ENCODE measurements at places on chromosomes 12 and 14.

DNA sequence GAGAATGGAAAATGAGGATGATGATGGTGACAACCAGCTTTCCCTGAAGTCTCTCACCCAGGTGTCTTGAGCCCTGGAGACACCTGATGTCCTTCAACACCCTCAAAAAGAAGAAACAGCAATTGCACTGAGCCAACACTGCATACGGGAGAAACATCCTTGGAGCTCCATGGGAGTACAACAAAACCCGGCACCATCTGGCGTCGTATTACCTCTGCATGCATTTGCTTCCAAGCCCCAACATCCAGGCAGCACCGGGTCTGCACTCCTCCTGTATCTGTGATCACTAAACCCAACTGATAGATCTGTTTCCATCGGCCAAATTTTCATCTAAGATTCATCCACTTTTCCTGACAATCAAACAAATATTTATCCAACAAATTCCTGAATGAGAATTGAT, 249.9 kb downstream of the DPF3 start:
- no peak for DNase-seq

DNA sequence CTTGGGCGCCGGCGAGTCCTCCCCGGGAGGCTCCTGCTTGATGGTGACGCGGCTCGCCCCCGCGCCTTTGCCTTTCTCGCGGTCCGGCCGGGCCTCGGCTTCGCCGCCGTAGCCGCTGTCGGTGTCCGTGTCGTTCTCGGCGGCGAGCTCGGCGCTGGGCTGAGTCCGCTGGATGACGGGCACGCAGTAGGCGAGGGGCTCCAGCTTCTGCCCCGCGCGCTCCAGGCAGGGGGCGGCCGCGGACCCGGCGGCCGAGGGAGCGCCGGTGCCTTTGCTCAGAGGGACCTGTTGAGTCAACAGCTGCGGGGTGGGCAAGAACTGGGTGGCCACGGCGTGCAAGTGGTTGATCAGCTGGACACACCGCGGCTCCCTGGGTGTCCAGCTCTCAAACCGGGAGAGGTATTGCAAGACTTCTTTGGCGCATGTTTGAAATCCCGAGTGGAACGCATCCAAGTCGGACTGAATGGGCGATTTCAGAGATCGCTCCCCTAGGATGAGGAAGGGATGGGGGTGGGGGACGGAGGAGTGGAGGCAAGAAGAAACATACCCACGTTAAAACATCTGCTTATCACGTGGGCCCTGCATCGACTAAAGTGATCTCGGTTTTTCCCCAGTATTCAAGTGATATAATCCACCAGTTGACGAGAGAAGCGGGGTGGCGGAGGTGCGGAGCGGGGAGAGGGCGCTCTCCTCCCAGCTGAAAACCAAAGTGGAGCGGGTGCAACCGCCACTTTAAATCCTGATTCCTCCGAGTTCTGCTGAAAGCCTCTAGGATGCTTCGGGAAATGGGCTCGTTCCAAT, 2.0 kb downstream of the BHLHE41 start:
- DNase-seq: no peak

DNA sequence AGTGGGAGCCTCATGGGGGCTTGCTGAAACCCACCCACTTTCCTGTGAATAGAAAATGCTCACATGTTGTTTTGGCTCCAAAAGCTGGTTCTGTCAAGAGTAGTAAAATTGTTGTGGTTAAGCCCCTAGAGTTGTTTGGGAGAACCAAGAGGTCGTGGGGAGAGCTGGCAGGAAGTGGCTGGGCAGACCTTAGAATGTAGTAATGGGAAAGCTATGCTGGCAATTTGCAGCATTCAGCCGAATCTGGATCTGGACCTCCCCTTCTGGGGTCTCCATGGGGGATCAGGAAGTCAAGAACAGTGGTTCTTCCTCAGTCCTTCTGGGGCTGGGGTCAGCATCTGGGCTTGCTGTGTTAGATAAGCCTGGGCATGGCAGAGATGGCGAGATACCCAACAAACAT, 150.6 kb upstream of the TBX3 start:
- no peak for DNase-seq

GRCh38 chr12:51033457-51034089, 7.4 kb upstream of the SLC11A2 start:
- DNase-seq: no peak
